ENCODE measurements at places on chromosomes 1 and 21. TPM values are rescaled to one million over a fixed set of nuclear protein-coding genes. Genes with fewer than 3 reads are reported as not detected.

- no peak overlapping the region for H3K27ac ChIP-seq
- no peaks in the 10 kb centered on the region for H3K27me3 ChIP-seq
- H3K36me3 ChIP-seq = no peaks in the 10 kb centered on the region
- no peak overlapping the region for H3K4me3 ChIP-seq
Observed at GRCh38 chr1:87834151-87834550, 505.5 kb downstream of the LMO4 start.

- DNase-seq = no peak
- no peaks in the 10 kb centered on the region for H3K27me3 ChIP-seq
- no peaks in the 10 kb centered on the region for H3K4me1 ChIP-seq
Observed at GRCh38 chr1:223877804-223878203, 32.1 kb upstream of the TP53BP2 start.

DNA sequence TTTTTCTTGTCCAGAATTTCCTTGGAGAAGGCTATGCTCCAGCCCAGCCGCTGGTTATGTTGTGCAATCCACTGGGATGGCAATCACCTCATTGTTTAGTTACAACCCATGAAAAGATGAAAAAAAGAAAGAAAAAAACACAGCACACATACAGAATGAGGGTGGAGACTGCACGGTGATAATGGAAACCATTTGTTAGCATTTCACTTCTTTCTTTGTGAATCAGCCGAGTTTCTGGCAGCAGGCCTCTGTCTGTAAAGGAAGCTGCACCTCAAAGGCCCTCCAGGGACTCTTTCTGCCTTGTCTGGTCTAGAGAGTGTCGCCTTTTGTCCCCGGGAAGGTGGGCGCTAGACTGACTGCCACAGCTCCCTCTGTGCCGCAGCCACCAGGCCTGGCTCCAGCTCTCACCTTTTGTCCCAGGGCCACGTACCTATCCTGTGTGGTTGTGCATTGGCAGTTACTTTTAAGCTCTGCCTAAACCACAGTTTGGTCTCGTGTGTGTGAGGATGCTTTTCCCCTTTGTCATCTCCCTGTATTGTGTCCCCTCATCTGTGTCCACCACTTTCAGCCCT lies 35.6 kb downstream of the NGF start:
- no peaks in the 10 kb centered on the region for H3K27me3 ChIP-seq
- H3K27ac ChIP-seq = no peak overlapping the region
- DNase-seq = no peak
- no peak overlapping the region for H3K4me3 ChIP-seq
- H3K4me1 ChIP-seq = no peaks in the 10 kb centered on the region
- no peaks in the 10 kb centered on the region for H3K36me3 ChIP-seq

- H3K36me3 ChIP-seq = no peaks in the 10 kb centered on the region
- H3K4me3 ChIP-seq = no peak overlapping the region
- no peak overlapping the region for H3K27ac ChIP-seq
- no peak for DNase-seq
- H3K27me3 ChIP-seq = peaks cover 11% of the 10 kb centered on the region
- H3K4me1 ChIP-seq = peaks cover 34% of the 10 kb centered on the region
Observed at GRCh38 chr1:15243275-15244043, 3.6 kb upstream of the FHAD1 start.

GRCh38 chr1:83829106-83829505 lies 169.8 kb downstream of the TTLL7 start:
- no peaks in the 10 kb centered on the region for H3K27me3 ChIP-seq
- no peaks in the 10 kb centered on the region for H3K4me1 ChIP-seq
- no peak overlapping the region for H3K4me3 ChIP-seq
- H3K27ac ChIP-seq = no peak overlapping the region
- H3K36me3 ChIP-seq = no peaks in the 10 kb centered on the region

GRCh38 chr1:221711063-221711577 lies 30.8 kb downstream of the DUSP10 start:
- no peaks in the 10 kb centered on the region for H3K27me3 ChIP-seq
- no peak overlapping the region for H3K4me3 ChIP-seq
- H3K27ac ChIP-seq = peak overlapping the region; percentile 71
- no peak for DNase-seq
- H3K4me1 ChIP-seq = peaks cover 16% of the 10 kb centered on the region

DNA sequence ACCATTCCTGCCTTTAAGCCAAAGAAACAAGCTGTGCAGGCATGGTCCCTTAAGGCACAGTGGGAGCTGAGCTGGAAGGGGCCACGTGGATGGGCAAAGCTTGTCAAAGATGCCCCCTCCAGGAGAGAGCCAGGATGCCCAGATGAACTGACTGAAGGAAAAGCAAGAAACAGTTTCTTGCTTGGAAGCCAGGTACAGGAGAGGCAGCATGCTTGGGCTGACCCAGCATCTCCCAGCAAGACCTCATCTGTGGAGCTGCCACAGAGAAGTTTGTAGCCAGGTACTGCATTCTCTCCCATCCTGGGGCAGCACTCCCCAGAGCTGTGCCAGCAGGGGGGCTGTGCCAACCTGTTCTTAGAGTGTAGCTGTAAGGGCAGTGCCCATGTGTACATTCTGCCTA lies 1.3 kb upstream of the SLC50A1 start:
- peak overlapping the region; percentile 95 for H3K27ac ChIP-seq
- H3K4me3 ChIP-seq = peak overlapping the region; percentile 69
- H3K4me1 ChIP-seq = peaks cover 25% of the 10 kb centered on the region

DNA sequence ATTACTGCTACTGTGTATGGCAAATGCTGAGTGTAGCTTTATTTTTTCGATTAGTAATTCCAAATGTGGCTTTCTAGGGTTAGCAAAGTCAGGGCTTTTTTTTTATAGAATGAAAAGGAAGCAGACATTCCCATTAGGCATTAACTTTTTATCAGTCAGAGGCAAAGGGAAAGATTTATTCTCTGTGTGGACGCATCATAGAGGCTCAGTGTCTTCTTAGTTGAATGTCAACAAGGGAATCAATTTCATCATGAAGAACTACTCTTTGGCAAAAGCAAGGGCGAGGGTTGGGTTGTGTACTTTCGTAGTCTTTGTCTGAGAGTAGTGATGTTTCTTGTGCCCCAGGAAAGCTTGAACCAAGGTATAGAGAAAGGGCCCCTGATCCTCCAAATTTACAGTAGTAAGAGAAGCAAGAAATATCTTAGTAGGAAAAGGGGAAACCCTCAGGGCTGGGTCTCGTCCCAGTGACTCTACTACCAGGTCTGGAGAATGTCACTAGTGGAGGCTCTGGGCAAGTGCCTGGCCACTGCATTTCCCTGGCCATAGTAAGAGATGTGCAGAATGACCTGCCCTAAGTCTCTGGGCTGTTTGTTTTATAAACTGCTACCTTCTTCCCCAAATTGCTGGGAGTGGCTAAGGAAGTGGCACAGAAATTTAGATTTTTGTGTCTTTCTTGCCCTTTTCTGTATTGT lies 30.0 kb upstream of the MACF1 start:
- H3K27me3 ChIP-seq = no peaks in the 10 kb centered on the region
- H3K4me3 ChIP-seq = no peak overlapping the region
- peaks cover 68% of the 10 kb centered on the region for H3K4me1 ChIP-seq
- DNase-seq = no peak

GRCh38 chr21:39012326-39013230 lies 170.7 kb downstream of the PSMG1 start:
- no peaks in the 10 kb centered on the region for H3K4me1 ChIP-seq
- no peak overlapping the region for H3K4me3 ChIP-seq
- H3K36me3 ChIP-seq = no peaks in the 10 kb centered on the region
- no peak for DNase-seq
- H3K27ac ChIP-seq = no peak overlapping the region

GRCh38 chr1:66296370-66296769 lies 237.6 kb upstream of the SGIP1 start:
- peaks cover 24% of the 10 kb centered on the region for H3K4me1 ChIP-seq
- H3K27ac ChIP-seq = no peak overlapping the region
- no peaks in the 10 kb centered on the region for H3K27me3 ChIP-seq
- no peak overlapping the region for H3K4me3 ChIP-seq
- H3K36me3 ChIP-seq = no peaks in the 10 kb centered on the region

DNA sequence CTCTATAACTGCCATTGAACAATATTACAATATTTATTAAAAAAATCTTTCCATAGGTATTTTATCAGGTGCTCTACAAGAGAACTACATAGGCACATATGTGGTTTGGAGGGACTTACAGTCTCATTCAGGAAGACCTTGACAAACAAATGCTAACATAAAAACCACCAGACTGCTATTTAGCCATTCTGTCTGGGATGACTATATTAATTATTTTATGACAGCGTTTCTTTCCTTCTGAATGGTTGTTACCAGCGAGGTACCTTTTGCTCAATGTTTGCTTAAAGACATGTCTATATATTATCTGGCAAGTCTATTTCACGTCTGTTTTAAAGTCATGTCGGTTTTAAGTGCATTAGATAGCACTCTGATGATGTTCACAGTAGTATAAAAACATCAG lies 69.7 kb downstream of the RUNX1 start:
- no peaks in the 10 kb centered on the region for H3K27me3 ChIP-seq
- H3K4me1 ChIP-seq = peaks cover 14% of the 10 kb centered on the region
- no peak overlapping the region for H3K27ac ChIP-seq
- no peaks in the 10 kb centered on the region for H3K36me3 ChIP-seq
- DNase-seq = no peak

RAB7B gene
- 14.2 TPM for total RNA-seq

NIBAN1 gene
- total RNA-seq = 18.8 TPM

S100A1 gene
- 2.3 TPM for total RNA-seq

KRTAP19-3 gene
- total RNA-seq = not detected
